CD4-positive, CD25-positive, alpha-beta regulatory T cell (primary cell): ENCODE measurements at places on chromosomes 13 and 19.

DNA sequence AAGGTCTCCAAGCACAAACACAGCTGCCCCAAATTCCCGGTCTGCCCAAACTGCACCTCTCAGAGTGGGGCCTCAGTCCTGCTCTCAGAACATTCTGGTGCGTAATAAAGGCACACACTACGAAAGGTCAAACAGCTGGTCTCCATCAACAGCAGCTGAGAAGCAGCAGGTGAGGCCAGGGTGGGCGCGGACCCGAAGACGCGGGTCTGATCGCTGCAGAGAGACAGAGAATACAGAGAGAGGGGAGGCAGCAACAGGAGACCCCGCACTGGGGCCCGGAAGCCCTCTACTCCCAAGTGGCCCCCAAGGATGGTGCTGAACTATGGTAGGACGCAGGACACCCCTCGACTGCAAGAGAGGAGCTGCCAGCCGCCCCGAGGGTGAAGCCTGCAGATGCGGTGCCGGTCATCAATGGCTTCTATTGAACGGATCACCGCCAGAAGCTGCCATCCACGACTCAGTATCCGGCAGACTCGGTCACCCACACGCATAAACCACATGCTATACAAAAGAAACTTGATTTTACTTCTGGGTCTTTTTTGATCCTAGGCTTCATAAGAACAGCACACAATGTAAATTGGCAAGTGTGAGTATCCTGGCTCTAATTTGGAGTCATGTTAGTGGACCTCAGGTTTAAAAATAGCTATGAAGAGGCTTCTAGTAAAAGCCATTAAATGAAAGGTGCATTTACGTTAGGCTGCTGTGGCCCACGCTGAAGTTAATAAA is 33.4 kb downstream of the STK24 start:
- H3K4me3 ChIP-seq = peak overlapping the region; percentile 68
- H3K36me3 ChIP-seq = peaks cover 9% of the 10 kb centered on the region
- H3K4me1 ChIP-seq = peaks cover 70% of the 10 kb centered on the region

DNA sequence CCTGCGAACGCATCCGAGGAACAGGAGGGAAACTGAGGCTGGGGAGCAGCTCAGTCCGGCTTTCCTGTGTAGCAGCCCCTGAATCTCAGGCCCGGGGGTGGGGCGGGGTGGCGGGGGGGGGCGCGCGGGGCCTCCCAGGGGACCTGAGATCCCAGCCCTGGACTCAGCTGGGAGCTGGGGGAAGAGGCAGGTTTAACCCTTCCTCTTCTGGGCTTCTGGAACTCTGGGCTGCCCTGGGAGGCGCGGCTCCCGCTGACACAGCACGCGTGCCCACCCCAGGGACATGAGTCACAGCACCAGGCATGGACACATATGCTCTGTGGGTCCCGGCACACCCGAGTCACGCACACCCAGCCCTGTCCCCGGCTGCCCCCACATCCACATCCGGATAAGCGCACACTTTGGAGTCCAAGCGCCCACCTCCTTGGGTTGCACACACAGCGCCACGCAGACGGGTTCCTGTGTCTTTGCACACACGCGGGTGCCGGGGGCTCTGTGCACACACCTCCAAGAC is 3.5 kb upstream of the CIRBP start:
- peaks cover 62% of the 10 kb centered on the region for H3K4me1 ChIP-seq
- peaks cover under 1% of the 10 kb centered on the region for H3K36me3 ChIP-seq
- H3K4me3 ChIP-seq = no peak overlapping the region
- peak overlapping the region; percentile 73 for H3K27ac ChIP-seq
- no peaks in the 10 kb centered on the region for H3K27me3 ChIP-seq
- no peak for DNase-seq

DNA sequence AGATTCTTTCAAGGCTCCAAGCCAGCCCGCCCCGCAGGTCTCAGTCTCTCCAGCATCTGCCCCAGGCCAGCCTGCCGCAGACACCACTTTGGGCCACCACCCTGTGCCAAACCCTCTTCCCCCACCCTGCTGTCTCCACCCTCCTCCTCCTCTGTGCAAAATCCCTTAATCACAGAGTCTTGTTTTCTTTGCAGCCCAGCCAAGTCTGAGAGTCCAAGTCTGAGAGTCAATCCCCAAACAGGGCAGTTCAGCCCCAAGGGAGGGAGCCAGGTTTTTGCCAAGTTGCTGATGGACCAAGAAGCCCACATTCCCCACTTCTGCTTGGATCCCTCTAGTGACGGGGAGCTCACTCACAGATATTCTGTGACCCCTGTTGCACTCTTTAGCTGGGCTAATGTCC is 3.1 kb downstream of the ADAMTS10 start:
- H3K27me3 ChIP-seq = peaks cover 5% of the 10 kb centered on the region
- peaks cover 18% of the 10 kb centered on the region for H3K4me1 ChIP-seq
- H3K4me3 ChIP-seq = no peak overlapping the region
- H3K36me3 ChIP-seq = no peaks in the 10 kb centered on the region

DNA sequence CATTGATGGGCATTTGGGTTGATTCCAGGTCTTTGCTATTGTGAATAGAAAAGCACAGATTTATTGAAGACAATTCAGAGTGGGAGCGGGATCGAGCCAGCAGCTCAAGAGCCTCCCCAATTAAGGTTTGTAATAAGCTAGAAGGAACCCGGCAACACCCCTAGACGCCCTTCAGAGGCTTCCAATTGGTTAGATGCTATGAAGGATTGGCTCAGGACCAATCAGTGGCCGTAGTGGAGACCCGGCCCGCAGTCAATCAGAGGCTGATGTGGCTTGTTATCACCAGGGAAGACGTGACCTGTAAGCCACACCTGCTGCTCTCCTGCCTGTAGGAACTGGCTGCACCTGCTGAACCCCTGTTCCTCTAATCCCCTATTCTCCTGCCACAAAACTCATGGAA is 14.6 kb downstream of the SIGLEC11 start:
- no peaks in the 10 kb centered on the region for H3K4me1 ChIP-seq
- no peak for DNase-seq
- no peaks in the 10 kb centered on the region for H3K27me3 ChIP-seq
- no peak overlapping the region for H3K4me3 ChIP-seq
- H3K27ac ChIP-seq = no peak overlapping the region

DNA sequence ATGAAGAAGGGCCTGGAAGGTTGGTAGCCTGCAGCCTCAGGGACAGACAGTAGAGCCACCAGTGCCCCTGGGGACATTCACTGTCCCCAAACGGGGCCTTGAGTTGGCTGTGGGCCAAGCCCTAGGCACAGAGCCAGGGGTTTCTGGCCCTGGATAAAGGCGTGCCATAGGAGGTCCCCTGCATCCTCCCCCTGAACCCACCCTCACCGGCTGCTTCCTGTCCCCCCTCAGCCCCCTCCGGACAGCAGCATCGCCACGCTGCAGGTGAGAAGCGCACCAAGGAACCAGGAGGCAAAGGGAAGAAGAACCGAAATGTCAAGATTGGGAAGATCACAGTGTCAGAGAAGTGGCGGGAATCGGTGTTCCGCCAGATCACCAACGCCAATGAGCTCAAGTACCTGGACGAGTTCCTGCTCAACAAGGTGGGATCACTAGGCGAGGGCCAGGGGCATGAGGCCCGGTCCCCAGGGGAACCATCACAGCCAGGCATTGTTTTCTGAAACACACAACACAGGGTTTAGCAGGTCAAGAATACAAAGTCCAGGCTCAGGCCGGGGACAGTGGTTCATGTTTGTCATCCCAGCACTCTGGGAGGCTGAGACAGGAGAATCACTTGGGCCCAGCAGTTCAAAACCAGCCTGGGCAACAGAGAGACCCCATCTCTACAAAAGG is 14.6 kb upstream of the USE1 start:
- no peaks in the 10 kb centered on the region for H3K27me3 ChIP-seq
- H3K4me3 ChIP-seq = no peak overlapping the region
- H3K4me1 ChIP-seq = no peaks in the 10 kb centered on the region
